LoVo (cell line): ENCODE measurements at places on chromosomes 16 and 17.

- DNase-seq: no peak
These were observed 7.9 kb downstream of the HIRIP3 start for GRCh38 chr16:29987371-29988085.

DNA sequence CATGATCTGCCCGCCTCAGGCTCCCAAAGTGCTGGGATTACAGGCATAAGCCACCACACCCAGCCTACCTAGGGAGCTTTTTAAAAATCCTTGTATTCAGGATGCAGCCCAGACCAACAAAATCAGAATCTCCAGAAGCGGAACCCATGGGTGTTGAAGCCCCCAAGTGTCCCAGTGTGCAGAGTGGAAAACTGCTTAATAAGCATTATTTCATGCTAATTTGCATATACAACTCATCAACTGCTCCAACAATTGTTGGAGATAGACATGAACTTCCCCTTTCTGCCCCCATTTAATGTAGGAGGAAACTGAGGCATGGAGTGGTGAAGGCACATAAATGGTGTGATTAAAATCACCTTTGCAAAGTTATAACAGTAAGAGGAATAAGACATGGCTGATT is 84.3 kb upstream of the C16orf82 start:
- DNase-seq: no peak

DNA sequence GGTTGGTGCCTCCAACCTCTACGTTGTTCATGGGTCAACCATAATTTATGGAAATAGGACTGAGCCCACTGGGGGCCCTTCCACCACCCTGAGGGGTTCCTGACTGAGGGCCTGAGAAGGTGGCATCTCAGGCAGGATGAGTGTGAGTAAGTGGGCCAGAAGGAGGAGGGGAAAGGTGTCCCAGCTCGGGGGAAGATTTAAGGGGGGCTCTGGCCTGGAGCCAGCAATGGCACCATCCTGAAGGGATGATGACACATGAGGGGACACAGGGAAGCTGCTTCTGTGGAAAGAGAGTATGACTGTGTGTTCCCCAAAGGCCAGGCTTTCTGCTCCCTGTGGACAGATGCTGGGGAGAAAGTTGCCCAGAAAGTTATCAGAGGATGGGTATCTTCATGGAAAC is 18.7 kb downstream of the MYL4 start:
- no peak for DNase-seq

DNA sequence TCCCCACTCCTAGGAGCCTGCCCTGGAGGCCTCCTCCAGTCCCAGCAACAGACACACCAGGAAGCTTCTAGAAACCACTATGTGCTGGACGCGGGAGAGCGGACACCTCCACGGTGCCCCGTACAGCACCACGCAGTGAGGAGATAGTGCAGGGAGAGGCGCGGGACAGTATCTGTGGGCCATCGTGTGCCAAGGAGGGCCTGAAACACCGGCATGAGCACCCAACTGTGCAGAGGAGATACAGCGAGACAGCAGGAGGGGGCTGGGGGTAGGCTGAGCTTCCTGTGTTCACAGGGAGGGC is 57.7 kb downstream of the ZNF778 start:
- no peak for DNase-seq

- no peak for DNase-seq
These were observed 7.7 kb downstream of the IRX6 start for GRCh38 chr16:55331648-55332185.

GRCh38 chr16:83968891-83969649 is 1.0 kb downstream of the NECAB2 start:
- no peak for DNase-seq

- DNase-seq: no peak
These were observed 129.5 kb downstream of the DYNLRB2 start for GRCh38 chr16:80670170-80670865.

- DNase-seq: no peak
These were observed 138.6 kb upstream of the WSCD1 start for GRCh38 chr17:5931616-5932015.

DNA sequence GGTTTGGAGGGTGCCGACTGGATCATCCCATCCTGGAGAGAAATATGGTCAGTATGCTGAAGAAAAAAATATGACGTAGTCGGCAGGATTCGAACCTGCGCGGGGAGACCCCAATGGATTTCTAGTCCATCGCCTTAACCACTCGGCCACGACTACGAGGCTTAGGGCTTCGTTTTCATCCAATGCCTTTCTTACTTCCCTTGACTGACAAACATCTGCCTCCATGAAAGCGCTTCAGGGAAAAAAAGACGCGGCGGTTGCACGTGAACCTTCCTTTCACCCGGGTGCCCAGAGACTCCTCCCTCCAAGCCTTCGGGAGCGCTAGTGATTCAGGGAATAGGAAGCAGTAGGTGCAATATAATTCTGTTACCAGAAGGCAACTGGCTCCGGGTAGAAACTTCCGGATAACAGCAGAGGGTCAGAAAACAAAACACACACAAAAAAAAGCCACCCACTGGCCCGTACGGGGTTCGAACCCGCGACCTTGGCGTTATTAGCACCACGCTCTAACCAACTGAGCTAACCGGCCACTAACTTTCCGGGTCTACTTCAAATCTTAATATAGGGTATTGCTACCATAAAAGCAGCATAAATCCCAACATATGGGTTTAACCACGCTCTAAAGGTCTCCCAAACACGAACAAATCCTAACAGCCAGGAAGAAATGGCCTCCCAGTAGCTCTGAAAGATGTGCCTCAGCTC is 16.3 kb upstream of the AURKB start:
- DNase-seq: peak; percentile 85

DNA sequence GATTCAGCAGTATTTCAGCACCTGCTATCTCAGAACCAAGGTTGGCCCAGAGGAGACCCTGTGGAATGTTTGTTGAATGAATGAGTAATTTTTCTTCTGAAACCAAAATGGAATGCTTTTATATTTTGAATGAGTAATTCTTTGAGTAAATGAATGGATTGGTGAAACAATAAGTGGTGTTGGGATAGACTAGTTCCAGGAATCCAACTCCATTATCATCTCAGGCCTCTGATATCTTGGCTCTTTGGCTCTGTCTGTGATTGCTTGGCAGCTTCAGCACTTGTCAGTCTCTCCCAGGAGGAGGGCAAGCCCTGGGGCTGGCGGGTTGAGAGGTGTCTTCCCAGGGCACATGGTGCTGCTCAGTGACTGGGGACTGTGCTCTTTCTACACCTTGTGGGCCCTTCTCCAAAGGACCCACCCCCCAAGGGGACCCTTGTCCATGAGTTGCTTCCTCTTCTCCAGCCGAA is 284.4 kb upstream of the FOXF1 start:
- DNase-seq: no peak

DNA sequence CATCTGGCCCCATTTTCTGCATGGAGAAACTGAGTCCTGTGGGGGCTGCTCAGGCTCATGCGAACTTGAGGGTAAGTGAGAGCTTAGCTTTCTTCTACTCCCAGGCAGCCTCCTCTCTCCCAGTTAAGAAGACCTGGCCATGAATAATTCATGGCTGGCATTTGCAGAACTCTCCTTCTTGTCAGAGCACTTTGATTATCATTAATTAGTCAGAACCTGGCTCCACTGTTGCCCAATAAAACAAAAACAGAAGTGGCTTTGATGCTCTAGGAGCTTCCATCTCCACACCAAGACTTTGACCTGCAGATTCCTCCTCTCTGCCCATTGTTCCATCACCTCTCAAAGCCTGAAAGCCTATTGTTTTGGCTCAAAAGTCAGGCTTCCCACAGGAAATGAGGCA is 45.5 kb upstream of the CDH3 start:
- DNase-seq: no peak

GRCh38 chr17:40460968-40461731 is 17.9 kb downstream of the IGFBP4 start:
- DNase-seq: no peak

GRCh38 chr17:69478916-69479315 is 64.4 kb downstream of the MAP2K6 start:
- DNase-seq: no peak
